Liver (tissue), 10 donors: ENCODE measurements at places on chromosomes 5 and 9. TPM values are rescaled to one million over a fixed set of nuclear protein-coding genes. Genes with fewer than 3 reads are reported as not detected.

GABRP gene
- 0.08 TPM for total RNA-seq

CRHBP gene
- 77.4 TPM for total RNA-seq

LCN15 gene
- not detected for total RNA-seq

POU5F2 gene
- 0.61 TPM for total RNA-seq

MOB3B gene
- total RNA-seq = 1.1 TPM

NUTM2G gene
- total RNA-seq = not detected

SLC6A3 gene
- total RNA-seq = not detected

CD180 gene
- total RNA-seq = 3.7 TPM

RASGRF2 gene
- 0.19 TPM for total RNA-seq

ADAMTS2 gene
- total RNA-seq = 24.3 TPM

- no peaks in the 10 kb centered on the region for H3K4me1 ChIP-seq
- DNase-seq = no peak
- H3K27me3 ChIP-seq = no peaks in the 10 kb centered on the region
- H3K36me3 ChIP-seq = no peaks in the 10 kb centered on the region
- no peak overlapping the region for H3K4me3 ChIP-seq
These were observed 126.6 kb downstream of the C9orf152 start for GRCh38 chr9:110081395-110081794.

GRCh38 chr5:135136546-135136945 is 102.5 kb upstream of the PITX1 start:
- no peaks in the 10 kb centered on the region for H3K4me1 ChIP-seq
- no peak overlapping the region for H3K27ac ChIP-seq
- H3K27me3 ChIP-seq = peaks cover 3% of the 10 kb centered on the region
- H3K36me3 ChIP-seq = no peaks in the 10 kb centered on the region
- H3K4me3 ChIP-seq = no peak overlapping the region

GRCh38 chr5:133708331-133708850 is 96.0 kb upstream of the FSTL4 start:
- H3K27ac ChIP-seq = no peak overlapping the region
- DNase-seq = no peak
- no peaks in the 10 kb centered on the region for H3K27me3 ChIP-seq
- no peaks in the 10 kb centered on the region for H3K4me1 ChIP-seq

- H3K4me1 ChIP-seq = no peaks in the 10 kb centered on the region
- no peak overlapping the region for H3K27ac ChIP-seq
- DNase-seq = no peak
- H3K4me3 ChIP-seq = no peak overlapping the region
- no peaks in the 10 kb centered on the region for H3K36me3 ChIP-seq
These were observed 437.1 kb downstream of the PRR16 start for GRCh38 chr5:120901199-120901598.

- H3K4me1 ChIP-seq = peaks cover 20% of the 10 kb centered on the region
- peak within 1 kb of the TSS; percentile 72 for H3K4me3 ChIP-seq
- peak; percentile 89 for DNase-seq
- H3K27me3 ChIP-seq = no peaks in the 10 kb centered on the region
These were observed at the start of gene PLAA for GRCh38 chr9:26946753-26947727. PLAA (minus strand) TSS chr9:26947242; CDS start chr9:26947045, 197 bp downstream.

DNA sequence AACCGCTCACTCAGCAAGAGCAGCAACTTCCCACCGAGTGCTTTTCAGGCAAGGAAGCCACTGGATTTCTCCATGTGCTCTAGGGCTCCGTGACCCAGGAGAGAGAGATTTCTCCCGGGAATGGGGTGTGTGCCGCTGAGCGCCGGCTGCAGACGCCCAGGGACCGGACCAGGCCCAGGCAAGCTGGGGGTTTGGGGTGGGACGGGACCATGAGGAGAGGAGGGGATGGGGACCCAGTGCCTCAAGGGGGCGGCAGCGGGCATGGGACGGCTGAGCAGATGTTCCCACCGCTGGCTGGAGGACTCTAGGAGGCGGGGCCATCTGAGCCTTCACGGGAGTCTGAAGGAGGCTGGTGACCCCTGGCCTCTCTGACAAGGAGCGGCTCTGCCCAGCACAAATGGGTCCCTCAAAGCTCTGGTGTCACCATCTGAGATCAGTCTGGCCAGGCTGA is 8.5 kb downstream of the LCN9 start:
- H3K4me3 ChIP-seq = no peak overlapping the region
- H3K36me3 ChIP-seq = no peaks in the 10 kb centered on the region
- no peaks in the 10 kb centered on the region for H3K27me3 ChIP-seq
- no peaks in the 10 kb centered on the region for H3K4me1 ChIP-seq

GRCh38 chr5:67338421-67338820 is 141.8 kb upstream of the CD180 start:
- no peak for DNase-seq
- no peak overlapping the region for H3K4me3 ChIP-seq
- H3K4me1 ChIP-seq = no peaks in the 10 kb centered on the region
- no peaks in the 10 kb centered on the region for H3K27me3 ChIP-seq
- no peak overlapping the region for H3K27ac ChIP-seq

DNA sequence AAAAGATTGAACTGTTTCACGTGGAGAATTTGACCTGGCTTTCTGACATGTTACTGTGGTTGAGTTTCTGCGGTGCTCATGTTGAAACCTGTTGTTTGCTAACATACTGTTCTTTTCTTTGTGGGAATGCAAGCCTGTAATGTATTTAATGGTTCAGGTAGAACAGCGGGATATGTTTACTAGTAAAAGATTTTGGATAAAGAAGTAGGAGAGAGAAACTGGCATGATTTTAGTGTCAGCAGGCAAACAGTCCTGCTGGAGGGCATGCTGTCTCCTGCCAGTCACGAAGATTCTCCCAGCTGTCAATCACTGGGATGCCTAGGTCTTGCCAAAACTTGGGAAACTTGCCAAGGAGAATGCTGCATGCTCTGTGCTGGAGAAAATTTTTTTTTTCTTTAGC is 263.5 kb downstream of the TAF11L14 start:
- H3K27ac ChIP-seq = no peak overlapping the region
- H3K27me3 ChIP-seq = no peaks in the 10 kb centered on the region
- no peak for DNase-seq
- no peaks in the 10 kb centered on the region for H3K4me1 ChIP-seq
- H3K36me3 ChIP-seq = no peaks in the 10 kb centered on the region

GRCh38 chr9:3455717-3456116 is 70.1 kb downstream of the RFX3 start:
- no peaks in the 10 kb centered on the region for H3K27me3 ChIP-seq
- no peak overlapping the region for H3K27ac ChIP-seq
- H3K4me3 ChIP-seq = no peak overlapping the region

DNA sequence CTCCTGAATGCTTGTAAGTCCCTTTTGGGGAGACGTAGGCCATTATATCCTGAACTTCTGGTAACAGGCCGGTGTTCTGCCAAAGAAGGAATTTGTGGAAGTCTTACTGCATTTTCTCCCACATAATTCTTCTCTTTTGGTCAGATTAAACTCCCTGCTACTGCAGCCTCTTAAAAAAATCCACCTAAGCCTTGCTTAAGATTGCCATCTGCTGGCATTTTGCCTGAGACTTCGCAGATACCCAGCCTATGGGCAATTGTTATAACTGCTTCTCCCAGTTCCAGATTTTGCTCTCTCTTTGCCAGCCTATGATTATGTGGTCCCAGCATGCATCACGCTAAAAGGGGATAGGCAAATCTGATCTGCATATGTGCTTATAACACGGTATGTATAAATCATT is 391.6 kb upstream of the CHD1 start:
- no peak overlapping the region for H3K27ac ChIP-seq
- DNase-seq = no peak
- H3K4me1 ChIP-seq = no peaks in the 10 kb centered on the region
- no peaks in the 10 kb centered on the region for H3K36me3 ChIP-seq

GRCh38 chr9:105405514-105406131 is 42.2 kb upstream of the FSD1L start:
- no peaks in the 10 kb centered on the region for H3K4me1 ChIP-seq
- DNase-seq = no peak
- H3K4me3 ChIP-seq = no peak overlapping the region
- H3K36me3 ChIP-seq = no peaks in the 10 kb centered on the region
- H3K27ac ChIP-seq = no peak overlapping the region

DNA sequence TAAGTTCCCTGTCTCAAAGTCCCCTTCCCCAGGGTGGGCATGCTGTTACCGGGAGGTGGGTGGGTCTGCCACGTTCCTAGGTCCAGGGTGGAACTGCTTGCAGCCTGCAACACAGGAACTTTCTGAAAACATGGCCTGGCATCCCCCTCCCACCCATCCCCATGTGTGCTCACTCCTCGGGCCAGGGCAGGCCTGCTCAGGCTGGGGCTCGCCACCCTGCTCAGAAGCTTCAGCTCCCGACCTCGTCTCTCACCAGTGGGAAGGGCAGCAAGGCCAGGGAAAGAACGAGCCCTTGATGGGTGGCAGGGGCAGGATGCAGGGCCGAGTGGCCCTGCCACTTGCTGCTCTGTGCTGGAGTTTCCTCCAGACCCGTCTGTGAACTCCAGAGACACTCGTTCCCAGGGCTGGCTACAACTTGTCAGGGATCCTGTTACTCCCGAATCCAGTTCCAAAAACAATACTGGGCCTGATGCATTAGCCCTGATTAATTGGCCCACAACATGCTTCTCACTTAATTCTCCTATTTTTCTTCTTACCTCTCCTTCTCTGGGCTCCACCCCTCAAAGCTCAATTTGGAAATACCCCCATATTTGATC is 197.3 kb downstream of the SLIT3 start:
- no peaks in the 10 kb centered on the region for H3K36me3 ChIP-seq
- H3K27ac ChIP-seq = no peak overlapping the region
- no peak overlapping the region for H3K4me3 ChIP-seq
- H3K4me1 ChIP-seq = no peaks in the 10 kb centered on the region
- DNase-seq = no peak

DNA sequence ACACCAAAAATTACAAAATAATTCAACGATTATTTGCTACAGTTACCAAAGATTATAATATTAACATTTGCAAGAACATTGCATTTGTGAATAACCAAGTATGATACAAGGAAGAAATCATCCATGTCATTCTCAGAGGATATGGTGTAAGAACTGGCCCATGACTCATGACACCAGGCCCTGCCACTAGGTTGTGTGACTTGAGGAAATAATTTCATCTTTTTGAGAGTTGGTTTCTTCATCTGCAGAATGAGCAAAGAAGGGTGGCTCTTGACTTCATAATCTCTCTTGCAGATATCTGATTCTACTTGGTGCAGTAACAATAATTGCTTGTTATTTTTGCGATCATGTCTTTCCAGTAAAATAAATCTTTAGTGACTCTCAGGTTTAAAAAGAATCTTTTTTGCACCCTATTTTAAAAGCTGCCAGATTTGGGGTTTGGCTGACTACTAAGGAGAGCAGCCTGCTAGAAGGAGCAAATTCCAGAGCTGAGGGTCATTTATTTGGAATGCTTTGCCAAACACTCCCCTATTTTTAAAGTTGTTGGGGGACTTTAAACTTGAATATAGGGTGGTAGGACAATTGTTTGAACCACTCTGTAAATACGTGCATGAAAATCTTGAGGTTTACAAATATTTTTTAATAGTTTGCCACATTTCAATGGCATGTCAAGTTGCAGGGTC is 23.5 kb downstream of the ITGA1 start:
- H3K4me1 ChIP-seq = peaks cover 7% of the 10 kb centered on the region
- H3K4me3 ChIP-seq = no peak overlapping the region
- no peaks in the 10 kb centered on the region for H3K27me3 ChIP-seq
- H3K36me3 ChIP-seq = no peaks in the 10 kb centered on the region

DNA sequence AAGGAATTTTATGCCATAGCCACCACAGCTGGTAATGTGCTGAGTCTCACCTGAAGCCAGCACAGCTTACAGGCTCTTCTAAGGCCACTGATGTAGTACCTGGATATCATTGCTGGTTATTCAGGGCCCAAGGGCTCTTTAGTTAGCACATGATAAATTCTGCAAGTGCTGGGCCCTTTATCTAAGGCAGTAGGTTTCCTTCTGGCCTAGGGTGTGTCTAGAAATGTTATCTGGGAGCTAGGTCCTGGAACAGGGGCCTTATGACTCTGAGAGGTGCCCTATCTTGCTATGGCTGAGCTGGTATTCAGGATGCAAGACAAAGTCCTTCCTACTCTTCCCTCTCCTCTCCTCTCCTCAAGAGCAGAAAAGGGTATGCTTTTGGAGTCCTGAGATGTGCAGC is 1424.5 kb upstream of the NUDT12 start:
- H3K27ac ChIP-seq = no peak overlapping the region
- H3K4me3 ChIP-seq = no peak overlapping the region
- no peaks in the 10 kb centered on the region for H3K4me1 ChIP-seq
- no peaks in the 10 kb centered on the region for H3K36me3 ChIP-seq
- no peaks in the 10 kb centered on the region for H3K27me3 ChIP-seq

- H3K27me3 ChIP-seq = no peaks in the 10 kb centered on the region
- H3K27ac ChIP-seq = no peak overlapping the region
- no peak for DNase-seq
- no peaks in the 10 kb centered on the region for H3K4me1 ChIP-seq
- no peaks in the 10 kb centered on the region for H3K36me3 ChIP-seq
- no peak overlapping the region for H3K4me3 ChIP-seq
These were observed 206.8 kb downstream of the GLIS3 start for GRCh38 chr9:4092793-4093709.

DNA sequence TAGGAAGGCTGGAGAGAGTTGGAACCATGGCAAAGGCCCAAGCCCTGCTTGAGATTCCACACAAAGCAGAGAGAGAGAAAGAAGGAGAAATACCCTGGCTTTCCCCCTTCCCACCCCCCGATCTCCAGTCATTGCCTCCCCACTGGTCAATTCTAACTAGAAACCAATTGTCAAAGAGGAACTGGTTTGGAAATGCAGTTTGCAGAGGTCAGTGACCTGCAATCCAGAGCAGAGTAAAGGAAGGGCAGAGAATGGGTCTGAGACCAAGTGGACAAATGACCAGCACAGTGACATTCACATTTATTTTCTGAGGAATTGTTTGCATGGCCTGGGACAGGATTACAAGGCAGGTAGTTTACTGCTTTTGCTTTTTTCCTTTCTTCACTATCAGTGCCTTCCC is 37.5 kb upstream of the ZFYVE16 start:
- H3K27ac ChIP-seq = no peak overlapping the region
- DNase-seq = no peak
- no peaks in the 10 kb centered on the region for H3K4me1 ChIP-seq

DNA sequence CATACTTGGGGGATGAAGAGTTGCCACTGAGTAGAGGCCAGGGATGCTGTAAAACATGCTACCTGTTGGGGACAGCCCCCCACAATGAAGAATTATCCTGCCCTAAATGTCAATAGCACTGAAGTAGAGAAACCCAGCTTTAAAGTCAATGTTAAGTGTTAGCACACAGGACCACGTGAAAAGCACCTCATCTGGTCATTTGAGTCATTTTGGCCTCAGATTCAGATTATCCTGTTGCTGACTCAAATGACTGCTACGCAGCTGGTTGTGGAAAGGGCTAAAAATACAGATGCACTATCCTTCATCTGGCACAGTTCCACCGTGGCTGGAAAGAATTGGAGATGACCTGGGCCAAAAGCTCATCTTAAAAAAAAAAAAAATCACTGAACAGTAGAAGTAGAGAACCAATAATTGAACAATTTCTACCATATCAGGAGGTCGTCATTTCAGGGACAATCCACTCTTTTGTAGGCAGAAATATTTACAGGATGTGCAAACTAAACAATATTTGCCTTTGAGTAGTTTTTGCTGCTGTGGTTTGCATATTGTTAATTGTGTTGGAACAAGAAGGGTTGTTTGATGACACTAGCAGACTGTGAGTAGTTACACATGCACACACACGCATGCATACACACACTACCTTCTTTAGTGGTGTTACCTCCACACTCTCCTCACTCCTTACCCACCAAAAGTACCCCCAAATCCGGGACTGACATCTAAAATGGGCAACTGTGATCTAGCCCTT is 195.3 kb upstream of the KLF9 start:
- no peak overlapping the region for H3K27ac ChIP-seq
- H3K36me3 ChIP-seq = no peaks in the 10 kb centered on the region
- no peaks in the 10 kb centered on the region for H3K4me1 ChIP-seq
- no peaks in the 10 kb centered on the region for H3K27me3 ChIP-seq

- DNase-seq = no peak
- H3K27me3 ChIP-seq = no peaks in the 10 kb centered on the region
- H3K27ac ChIP-seq = no peak within 1 kb of the TSS
- H3K36me3 ChIP-seq = no peaks in the 10 kb centered on the region
- H3K4me1 ChIP-seq = no peaks in the 10 kb centered on the region
- no peak within 1 kb of the TSS for H3K4me3 ChIP-seq
These were observed at the start of gene OGN for GRCh38 chr9:92404042-92404836. OGN (minus strand) TSS chr9:92404578; CDS start chr9:92403407, 1,171 bp downstream.
